Right atrium auricular region (tissue), 2 donors: ENCODE measurements at places on chromosomes 1 and 21. TPM values are rescaled to one million over a fixed set of nuclear protein-coding genes. Genes with fewer than 3 reads are reported as not detected.

DNA sequence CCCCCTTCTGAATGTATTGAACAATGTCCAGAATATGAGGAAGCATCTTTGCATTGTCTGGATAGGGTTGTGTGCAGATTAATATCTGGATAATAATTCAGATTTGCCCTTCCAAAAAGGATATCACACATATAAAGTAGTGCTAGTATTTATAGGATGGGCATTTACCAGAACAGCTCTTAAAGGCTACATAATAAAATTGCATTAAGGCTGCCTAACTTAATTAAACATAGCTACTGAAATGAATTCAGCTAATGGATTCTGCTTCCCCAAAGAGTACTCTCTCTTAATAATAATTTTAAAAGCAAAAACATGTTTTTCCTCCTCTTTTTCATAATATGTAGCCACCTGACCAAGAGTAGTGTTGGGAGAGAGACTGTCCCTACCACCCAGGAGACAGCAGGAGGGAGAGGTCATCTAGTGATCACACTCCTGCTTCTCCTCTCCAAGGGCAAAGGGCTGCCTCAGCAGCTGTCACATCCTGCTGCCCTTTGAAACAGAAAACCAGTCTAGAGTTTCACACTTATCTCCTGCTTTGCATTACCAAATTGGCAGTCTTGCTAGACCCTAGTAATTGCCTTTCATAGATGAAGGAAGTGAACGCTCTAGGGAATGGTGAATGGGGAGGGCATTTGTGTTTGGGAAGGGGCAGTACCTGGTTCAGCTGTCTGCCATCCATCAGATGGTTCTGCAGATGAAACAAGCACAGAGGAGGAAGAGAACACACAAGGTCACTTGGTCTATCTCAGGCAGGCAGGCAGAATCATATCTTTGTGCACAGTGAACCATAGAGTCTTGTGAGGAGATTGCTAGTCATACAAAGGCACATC lies 29.3 kb upstream of the DDAH1 start:
- no peak for DNase-seq

GRCh38 chr21:39175154-39175553 lies 8.1 kb downstream of the PSMG1 start:
- no peak for DNase-seq

- no peak for DNase-seq
Observed at GRCh38 chr1:10658396-10659066, 137.9 kb downstream of the CASZ1 start.

DNA sequence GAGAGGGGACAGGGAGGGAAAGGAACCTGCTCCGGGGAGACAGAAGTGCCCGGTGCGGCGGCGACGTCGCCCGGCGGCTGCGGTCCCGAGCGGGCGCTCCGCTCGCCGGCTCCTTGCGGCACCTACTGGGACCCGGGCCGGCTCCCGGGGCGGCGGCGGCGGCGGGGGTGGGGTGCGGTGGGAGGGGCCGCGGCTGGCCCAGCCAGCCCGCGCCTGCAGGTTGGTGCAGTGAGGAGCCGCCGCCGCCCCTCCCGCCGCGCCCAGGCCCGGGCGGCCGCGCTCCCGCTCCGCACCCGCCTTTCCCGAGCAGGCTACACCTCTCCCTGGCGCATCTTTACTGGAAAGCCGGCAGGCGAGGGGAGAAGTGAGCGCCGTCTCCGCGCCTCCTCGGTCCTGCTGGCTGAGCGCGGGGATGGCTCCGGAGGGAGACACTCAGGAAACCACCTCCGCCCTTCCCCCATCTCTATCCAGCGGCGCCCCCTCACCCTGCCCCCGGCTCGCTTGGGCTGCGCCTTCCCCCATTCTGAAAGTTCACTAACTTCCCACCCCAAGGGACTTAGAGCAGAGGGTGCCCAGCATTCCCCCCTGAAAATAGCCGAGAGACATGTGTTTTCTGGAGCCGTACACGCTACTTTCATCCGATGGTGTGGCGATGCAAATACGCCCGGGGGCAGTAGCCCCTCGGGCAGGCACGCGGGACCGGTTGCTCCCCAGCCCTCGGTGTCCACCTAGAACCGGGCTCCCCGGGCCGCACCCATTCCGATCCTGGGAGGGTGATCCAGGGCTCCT lies at the start of gene PLD5:
Gene PLD5, minus strand, starts transcription at position 127 of the 789 bp plus-strand sequence.
- no peak for DNase-seq

GRCh38 chr21:46423546-46424038 lies 35.1 kb upstream of the DIP2A start:
- DNase-seq: no peak

DNA sequence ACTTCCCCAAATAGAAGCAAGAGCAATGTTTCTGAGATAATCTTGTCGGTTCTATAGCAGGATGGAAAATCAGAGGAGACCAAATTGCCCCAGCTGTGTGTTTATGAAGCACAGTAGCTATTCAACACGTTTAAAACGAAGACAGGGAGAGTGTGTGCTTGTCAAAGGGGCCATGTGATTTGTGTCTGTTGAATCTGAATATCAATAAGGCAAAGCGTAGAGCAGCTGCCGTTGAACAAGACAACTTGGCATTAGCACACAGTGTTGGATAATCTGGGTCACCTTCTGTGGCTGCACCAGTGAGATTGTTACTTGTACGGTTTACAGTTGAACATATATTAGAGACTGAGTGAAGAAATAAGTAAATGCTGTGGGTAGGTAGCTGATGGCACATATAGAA lies 1.0 kb downstream of the CRB1 start:
- no peak for DNase-seq

DNA sequence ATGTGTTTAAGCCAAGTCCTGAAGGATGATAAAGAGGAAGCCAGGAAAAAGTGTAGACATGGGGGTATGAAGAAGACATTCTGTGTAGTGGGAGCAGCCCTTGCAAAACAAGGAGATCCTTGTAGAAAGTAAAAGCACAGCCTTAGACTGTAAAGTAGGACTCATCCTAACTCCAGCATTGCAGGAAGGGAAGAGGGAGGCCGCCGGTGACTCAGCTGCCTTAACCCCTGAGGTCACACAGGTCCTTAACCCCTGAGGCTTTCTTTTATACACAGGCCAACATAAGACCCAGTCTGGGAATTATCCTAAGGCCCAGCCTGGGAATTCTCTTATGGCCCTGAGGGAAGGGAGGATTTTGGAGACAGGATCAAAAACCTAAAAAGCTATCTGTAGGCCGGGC lies 18.0 kb downstream of the PGM1 start:
- DNase-seq: no peak

DNA sequence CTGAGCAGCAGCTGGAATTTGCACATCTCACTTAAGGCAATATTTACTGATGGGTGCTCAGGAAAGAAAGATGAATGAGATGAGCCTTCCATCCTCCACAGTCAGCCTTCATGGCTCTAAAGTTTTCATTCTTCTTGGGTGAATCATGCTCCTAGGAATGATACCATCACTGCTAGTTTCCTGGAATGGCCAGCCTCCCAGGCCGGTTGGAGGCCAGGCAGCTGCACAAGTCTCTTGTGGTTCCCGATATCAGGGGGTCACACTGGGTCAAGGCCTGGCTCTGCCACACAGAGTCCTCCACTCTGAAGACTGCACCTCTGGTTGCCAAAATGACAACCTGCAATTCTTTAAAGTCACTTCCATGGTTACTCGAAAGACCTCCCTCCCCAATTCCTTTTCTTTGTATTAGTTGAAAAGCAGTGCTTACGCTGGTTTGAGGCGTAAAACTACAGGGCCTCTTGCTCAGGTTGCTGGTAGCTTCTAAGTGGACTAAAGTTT lies 46.2 kb upstream of the PALMD start:
- DNase-seq: peak; percentile 62

Gene TACSTD2
- total RNA-seq: 0.71 TPM

Gene NR1I3
- not detected for total RNA-seq

Gene AMIGO1
- total RNA-seq: 15.1 TPM

Gene HLX
- 6.2 TPM for total RNA-seq

Gene GPR3
- 2.9 TPM for total RNA-seq
